ENCODE measurements at places on chromosomes 12 and 14.

- no peak for DNase-seq
Measured at GRCh38 chr12:125050868-125051267, 14.4 kb upstream of the AACS start.

GRCh38 chr12:49121047-49121696 lies 10.0 kb downstream of the TUBA1B start:
- DNase-seq, result no peak

DNA sequence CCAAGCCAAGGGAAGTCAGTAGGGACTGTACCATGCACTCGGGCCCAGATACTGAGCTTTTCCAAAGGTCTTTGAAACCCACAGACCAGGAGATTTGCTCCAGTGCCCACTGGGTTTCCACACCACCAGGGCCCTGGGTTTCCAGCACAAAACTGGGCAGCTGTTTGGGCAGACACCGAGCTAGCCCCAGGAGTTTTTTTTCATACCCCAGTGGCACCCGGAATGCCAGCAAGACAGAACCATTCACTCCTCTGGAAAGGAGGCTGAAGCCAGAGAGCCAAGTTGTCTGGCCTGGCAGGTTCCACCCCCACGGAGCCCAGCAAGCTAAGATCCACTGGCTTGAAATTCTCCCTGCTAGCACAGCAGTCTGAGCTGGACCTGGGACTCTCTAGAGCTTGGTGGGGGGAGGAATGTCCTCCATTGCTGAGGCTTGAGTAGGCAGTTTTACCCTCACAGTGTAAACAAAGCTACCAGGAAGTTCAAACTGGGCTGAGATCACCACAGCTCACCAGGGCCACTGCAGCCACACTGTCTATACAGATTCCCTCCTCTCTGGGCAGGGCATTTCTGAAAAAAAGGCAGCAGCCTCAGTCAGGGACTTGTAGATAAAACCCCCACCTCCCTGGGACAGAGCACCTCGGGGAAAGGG lies 793.7 kb downstream of the RPS29 start:
- no peak for DNase-seq

DNA sequence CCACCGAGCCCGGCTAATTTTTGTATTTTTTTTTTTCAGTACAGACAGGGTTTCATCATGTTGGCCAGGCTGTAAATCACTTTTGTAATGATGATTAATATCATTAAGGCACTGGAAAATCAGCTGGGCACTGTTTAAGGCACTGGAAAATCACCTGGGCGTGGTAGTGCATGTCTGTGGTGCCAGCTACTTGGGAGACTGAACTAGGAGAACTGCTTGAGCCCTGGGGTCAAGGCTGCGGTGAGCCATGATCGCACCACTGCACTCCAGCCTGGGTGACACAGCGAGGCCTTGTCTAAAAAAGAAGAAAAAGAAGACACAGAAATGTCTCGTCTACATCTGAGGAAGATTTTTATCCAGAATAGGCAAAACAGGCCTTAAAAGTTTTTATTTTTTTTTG lies 12.7 kb downstream of the SLC11A2 start:
- no peak for DNase-seq

DNA sequence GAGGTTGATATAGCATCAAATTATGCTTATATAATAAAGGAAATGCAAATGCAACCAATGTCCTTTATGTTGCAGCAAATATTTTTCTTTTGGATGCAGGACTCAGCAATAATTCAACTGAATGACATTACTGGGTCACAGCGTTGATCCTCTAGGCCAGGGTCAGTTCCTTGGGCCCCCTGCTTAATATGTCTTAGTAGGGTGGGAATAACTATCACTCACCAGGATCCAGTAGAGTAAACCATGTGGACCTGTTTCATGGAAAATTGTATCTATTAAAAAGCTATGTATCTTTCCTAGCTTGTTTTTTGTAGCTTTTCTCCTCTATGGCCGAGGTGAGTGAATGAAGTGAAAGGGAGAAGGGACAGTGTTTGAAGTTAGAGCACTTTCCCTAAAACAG lies 161.5 kb upstream of the SSTR1 start:
- DNase-seq, result no peak
